Adipocyte (in vitro differentiated cells): ENCODE measurements at places on chromosomes 5 and 9.

DNA sequence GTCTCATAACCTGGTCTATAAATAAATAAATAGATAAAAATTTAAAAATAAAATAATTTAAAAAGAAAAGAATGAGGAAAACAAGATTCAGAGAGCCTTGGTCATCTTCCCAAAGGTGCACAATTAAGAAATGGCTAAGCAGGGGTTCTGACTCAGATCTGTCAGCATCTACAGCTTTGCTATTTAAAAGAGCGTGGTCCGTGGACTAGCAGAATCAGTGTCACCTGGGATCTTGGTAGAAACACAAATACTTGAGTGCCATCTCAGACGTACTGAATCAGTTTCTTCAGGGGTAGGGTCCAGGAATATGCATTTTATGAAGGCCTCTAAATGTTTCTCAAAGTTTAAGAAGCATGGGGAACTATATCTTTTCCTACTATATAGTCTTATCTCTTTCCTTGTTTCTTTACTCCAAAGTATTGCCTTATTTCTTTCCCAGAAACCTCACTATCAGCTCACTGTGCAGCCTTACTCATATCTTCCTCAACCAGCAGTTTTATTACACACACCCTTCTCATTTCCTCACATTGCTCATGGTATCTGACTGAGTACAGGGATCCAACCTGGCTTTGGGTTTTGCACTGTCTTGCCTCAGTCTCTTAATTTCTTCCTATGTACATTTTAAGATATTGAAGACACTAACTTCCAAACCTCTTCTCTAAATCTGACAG, 58.6 kb downstream of the TMC1 start:
- DNase-seq = peak; percentile 40

DNA sequence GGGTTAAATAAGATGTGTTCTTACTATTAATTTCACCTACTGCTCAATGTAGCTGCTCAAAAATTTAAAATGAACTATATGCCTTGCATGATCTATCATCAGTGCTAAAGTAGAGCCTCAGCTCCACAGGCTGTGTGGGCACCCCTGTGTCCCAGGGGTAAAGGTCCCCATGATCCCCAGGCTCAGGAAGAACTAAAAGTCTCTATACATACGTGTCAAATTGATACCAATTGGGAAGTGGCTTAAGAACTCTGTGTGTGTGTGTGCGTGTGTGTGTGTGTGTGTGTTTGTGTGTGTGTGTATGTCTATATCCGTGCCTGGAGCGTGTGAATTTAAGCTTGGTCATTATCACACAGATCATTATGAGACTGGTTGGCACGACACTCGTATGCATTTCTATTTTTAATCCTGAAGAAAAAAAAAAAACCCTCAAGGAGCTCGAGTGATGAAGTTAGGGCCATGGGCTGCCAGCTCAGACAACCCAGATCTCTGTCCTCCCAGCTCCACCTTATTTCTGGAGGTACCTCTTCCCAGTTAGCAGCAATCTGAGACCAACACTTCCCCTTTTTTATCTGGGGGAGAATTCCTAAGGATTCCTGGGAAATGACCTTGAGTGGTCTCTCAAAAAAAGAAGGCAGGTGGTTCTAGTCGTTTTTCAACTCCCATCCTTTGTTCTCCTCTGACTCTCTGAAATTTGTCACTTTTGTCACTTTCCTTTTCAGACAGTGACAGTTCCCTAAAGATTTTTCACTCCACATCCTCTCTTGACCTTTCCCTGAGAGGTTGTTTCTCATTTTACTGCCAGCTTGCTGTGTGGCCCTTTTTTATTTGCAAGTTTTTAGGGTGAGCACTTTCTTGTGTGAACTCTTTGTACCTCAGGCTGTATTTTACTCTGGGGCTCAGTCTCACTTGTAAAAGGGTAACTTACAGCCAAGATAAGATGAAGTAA, 45.7 kb upstream of the CTXN3 start:
- DNase-seq = no peak

GRCh38 chr5:72101828-72102227, 5.4 kb upstream of the MAP1B start:
- DNase-seq = no peak

DNA sequence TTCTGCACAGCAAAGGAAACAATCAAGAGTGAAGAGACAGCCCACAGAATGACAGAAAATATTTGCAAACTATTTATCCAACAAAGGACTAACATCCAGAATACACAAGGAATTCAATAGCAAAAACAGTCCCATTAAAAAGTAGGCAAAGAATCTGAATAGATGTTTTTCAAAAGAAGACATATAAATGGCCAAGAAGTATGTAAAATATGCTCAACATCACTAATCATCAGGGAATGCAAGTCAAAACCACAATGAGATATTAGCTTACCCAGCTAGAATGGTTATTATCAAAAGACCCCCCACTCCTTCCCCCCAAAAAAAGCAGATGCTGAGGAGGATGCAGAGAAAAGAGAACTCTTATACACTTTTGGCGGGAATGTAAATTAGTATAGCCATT, 13.4 kb upstream of the OR13C8 start:
- DNase-seq = no peak

DNA sequence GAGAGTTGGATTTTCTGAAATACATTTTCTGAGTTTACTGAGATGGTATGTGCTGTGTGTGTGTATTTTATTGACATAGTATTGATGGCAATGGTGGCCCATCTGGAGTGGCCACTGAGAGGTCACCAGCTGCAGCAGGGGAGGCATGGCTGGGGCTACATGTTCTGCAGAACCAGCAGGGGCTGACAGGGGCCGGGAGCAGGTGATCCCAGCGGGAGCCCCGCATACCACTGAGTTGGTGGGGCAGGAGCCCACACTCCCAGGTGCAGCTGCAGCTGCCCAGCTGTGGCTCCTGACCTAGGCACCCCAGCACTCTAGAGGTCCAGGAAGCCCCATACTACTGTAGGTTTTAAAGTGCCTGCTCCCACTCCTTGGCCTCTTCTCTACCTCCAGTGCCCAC, 1044.2 kb upstream of the CDH9 start:
- no peak for DNase-seq

GRCh38 chr9:98085944-98086343, 29.4 kb downstream of the NANS start:
- DNase-seq = no peak

DNA sequence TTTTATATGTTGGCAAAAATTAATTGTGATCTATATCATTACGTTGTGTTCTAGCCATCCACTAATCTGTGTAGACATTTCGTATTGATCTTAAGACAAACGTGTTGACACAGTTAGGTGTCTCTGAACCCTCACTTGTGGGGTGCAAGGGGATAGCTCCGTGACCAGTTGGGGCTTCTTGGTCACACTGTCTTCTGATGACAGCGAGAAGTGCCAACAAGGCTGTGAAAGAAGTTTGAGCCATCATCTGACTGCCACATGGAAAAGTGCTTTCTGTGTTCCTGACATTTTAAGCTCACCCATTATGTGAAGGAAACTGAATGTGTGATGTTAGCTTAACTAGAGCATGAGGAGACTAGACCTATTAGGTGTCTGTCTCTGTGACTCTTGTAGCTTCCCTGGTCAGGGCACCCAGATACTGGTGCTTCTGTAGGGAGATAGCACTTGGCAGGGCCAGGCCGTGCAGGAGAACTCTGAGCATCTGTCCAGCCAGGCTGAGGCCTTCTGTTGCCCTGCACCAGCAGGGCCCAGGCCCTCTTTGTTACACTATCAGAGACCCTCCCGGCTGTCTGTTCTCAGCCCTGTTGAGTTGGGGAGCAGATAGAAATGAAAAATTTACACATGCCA, 52.8 kb upstream of the PHF2 start:
- no peak for DNase-seq

- peak; percentile 29 for DNase-seq
These were observed 34.6 kb downstream of the HABP4 start for GRCh38 chr9:96484521-96484931.

GRCh38 chr9:95217936-95218335, 99.6 kb downstream of the FANCC start:
- no peak for DNase-seq

DNA sequence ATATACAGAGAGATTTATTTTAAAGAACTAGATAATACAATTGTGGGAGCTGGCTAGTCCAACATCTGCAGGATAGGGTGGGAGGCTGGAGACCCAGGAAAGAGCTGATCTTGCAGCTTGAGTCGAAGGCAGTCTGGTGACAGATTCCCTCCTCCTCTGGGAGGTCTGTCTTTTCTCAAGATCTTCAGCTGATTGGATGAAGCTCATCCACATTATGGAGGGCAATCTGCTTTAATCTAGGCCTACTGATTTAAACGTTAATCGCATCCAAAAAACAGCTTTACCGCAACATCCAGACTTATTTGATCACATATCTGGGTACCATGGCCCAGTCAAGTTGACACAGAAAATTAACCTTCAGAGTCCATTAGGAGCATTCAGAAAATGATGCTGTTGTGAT, 168.1 kb downstream of the ATPSCKMT start:
- no peak for DNase-seq

GRCh38 chr5:132680780-132681475, 7.1 kb downstream of the IL4 start:
- DNase-seq = no peak

GRCh38 chr9:128892221-128892921, 10.4 kb downstream of the LRRC8A start:
- peak; percentile 85 for DNase-seq

DNA sequence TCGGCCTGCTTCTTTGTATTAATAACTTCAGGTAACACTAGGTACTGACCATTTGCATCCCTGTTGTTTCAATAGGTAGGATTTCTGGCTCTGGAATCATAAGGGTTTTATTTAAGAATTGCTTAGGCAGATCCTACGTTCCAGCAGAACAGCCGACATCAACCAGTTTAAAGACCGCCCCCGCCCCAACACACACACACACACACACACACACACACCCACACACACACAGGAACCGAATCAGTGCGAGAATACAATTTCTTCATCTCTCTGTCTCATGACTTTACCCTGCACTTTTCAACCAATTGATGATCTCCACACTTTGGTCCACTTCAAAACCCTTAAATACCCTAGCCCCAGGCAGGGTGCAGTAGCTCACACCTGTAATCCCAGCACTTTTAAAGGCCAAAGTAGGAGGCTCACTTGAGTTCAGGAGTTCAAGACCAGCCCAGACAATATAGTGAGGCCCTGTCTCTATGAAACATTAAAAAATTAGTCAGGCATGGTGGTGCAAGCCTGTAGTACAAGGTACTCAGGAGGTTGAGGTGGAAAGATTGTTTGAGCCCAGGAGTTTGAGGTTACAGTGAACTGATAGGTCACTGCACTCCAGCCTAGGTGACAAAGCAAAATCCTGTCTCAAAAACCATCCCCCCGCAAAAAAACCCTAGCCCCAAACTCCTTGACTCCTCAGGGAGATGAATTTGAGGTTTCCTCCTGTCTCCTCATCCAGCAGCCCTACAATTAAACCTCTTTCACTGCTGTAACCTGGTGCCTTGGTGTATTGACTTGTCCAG, 2.7 kb upstream of the MTMR12 start:
- no peak for DNase-seq

DNA sequence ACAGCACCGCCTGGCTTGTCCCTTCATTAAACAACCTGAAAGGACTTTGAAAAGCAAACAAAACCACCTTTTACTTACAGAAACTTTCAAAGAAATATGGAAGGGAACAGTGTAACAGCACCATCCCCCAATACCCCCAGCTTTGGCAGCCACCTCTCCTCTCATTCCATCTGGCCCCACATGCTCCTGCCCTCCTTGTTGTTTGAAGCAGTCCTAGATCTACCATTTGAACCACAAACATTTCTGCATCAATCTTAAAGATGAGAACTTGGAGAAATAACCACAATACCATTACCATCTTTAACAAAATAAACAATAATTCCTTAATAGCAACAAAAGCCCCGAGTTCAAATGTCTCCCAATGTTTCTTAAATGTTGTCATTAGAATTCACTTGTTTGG, 17.8 kb upstream of the COL15A1 start:
- DNase-seq = no peak

DNA sequence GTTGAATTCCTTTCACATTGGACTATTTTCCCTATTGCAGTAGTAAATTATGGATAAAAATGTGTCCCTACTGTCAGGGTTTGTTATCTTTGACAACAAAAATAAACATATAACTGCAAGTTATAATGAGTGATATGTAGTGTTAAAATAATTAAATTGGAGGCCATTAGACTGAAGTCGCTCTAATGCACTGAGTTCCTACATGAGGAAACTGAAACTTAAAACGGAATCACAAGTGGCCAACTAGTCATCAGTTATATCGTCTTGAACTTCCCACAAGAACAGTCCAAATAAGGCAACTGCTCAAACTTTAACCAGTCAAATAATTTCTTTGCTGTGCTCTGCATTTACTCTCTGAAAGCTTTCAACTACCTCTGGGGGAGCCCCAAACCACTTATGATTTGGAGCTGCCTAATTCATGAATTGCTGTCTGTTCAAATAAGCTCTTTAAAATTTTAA, 2.1 kb upstream of the IFT74 start:
- no peak for DNase-seq

DNA sequence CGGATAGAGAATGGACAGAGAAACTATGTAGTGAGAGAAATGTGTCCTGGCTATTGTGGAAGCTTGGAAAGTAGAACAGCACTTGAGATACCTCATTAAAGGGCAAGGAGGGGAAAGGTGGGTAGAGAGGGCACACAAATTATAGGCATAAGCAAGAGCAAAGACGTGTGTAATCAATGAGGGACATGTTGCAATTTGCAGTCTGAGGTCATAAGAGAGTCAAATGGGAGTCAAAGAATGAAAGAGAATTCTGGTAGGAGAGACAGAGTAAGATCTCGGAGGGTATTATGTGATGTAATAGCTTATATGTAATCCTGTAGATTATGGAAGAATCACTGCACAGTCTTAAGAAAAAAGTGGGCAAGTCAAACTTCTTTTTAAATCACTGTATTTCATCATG, 312.0 kb upstream of the RGMB start:
- DNase-seq = no peak

DNA sequence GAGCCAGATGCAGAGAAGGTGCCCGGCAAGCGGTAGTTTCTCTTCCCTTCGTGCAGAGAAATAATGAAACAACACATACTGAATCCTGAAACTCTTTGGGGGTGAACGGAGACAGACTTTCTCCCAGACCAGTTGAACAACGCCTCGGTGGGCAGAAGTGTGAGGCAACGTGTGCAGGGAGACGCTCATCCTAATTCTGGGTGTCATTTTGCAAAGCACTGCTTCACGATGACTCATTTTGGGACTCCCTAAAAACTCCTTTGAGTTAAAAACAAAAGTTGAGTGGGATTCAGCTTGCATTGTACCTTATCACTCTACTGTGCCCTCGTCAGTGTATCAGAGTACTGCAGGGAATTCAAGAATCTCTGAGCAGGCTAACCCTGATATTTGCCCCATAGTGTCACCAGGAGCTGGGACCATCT, 3.5 kb upstream of the NEK6 start:
- DNase-seq = no peak

- no peak for DNase-seq
These were observed 525.1 kb downstream of the TAF11L14 start for GRCh38 chr5:18159331-18159730.

DNA sequence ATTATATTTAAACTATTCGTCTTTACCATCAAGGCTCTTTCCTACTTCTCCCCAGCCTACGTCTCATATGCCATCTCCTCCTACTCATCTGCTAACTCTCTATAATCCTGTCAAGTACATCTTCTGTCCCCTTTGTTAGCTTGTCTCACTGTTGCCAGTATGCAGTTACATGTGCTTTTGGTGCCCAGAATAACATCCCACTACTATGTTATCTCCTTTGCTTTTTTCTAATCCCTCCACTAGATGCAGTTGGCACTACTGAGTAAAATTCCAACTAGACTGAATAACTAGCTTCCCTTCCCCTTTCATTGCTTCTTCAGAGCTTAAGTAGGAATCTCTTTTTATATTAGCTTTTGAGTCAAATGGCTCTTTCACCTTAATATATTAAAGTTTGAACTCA, 3.0 kb upstream of the ARRDC3 start:
- DNase-seq = peak; percentile 41

GRCh38 chr5:1662559-1663085, 137.0 kb downstream of the MRPL36 start:
- no peak for DNase-seq
